ENCODE measurements at places on chromosomes 2 and 18.
A peak's percentile ranks its signal among the peaks of the same experiment; 100 is the strongest.

DNA sequence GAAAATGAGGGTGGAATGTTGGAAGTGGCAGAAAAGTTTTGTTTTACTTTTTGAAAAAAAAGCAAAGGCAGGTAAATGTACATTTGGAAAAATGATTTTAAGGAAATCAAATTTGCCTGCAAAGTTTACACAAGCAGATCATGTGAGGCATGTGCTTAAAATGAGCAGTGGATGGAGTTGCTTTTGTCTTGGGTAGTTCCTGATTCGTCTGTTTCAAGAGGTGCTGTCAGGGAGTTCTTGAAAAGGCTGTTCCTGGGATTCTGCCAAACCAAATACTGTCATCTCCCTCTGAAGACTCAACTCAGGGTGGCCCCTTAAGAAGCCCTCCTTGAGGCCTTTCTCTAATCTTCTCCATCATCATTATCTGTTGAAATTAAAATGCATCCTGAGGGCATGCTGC lies 59.0 kb downstream of the TACR1 start:
- H3K36me3 ChIP-seq: no peaks in the 10 kb centered on the region
- H3K4me1 ChIP-seq: peaks cover 4% of the 10 kb centered on the region
- H3K27me3 ChIP-seq: no peaks in the 10 kb centered on the region
- H3K27ac ChIP-seq: no peak overlapping the region
- DNase-seq: no peak

DNA sequence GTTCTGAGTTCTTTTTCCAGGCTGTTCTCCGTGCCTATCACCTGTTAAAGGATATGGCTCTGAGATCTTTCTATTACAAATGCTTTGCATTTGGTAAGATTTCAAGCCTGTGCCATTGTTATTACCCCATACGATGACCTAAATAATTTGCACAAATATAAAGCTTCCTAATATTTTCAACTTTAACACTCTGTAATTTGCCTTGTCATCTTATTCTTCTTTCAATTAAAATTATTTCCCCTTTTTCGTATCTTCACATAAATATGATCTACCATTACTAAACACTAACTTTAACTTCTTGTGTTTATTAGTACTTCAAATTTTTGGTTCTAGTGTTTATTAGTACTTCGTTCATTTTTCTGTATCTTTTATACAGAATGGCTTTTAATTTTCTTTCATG lies 3.2 kb upstream of the MSL3B start:
- H3K36me3 ChIP-seq: no peaks in the 10 kb centered on the region
- DNase-seq: no peak
- no peaks in the 10 kb centered on the region for H3K27me3 ChIP-seq
- no peak overlapping the region for H3K4me3 ChIP-seq
- H3K27ac ChIP-seq: no peak overlapping the region

DNA sequence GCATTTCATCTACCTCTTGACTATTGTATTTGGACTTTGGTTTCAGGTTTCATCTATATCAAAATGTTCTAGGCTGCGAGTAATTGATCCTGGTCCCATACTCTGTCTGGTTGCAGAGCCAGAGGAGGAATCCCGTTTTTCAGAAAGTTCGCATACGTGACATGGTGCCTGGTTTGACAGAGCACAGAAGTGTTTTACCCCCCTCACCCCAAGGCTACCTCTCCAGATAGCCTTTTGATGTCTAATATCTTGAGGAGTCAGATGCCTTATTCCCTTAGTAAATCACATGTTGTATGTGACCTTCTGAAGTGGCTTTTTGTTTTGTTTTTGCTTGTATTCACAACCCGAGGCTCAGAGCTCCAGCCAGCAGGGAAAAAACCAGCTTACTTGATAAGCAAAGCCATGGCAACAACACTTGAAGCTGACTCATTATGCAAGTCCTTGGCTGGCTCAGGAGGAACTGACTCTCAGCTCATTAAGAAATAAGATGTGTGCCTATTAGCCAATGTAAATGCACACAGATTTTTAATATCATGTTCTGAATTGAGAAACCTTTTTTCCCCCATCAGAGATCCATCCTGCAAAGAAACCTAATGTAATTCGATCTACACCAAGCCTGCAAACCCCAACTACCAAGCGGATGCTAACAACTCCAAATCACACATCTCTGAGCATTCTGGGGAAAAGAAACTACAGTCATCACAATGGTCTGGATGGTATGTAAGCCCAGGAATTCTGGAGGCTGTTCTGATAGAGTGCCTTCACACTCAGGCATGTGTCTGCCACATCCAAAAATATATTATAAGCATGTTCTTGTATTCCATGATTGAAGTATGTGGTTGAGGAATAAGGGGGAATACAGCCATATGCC lies 41.4 kb downstream of the OXER1 start:
- H3K27ac ChIP-seq: peak overlapping the region; percentile 7
- DNase-seq: peak; percentile 26
- no peaks in the 10 kb centered on the region for H3K4me1 ChIP-seq
- H3K27me3 ChIP-seq: no peaks in the 10 kb centered on the region

- H3K27me3 ChIP-seq: no peaks in the 10 kb centered on the region
- no peaks in the 10 kb centered on the region for H3K36me3 ChIP-seq
- H3K4me3 ChIP-seq: no peak overlapping the region
- H3K27ac ChIP-seq: no peak overlapping the region
- no peak for DNase-seq
Measured at GRCh38 chr2:26630669-26631360, 10.4 kb downstream of the CIB4 start.

- peaks cover under 1% of the 10 kb centered on the region for H3K36me3 ChIP-seq
- H3K27ac ChIP-seq: no peak overlapping the region
- no peaks in the 10 kb centered on the region for H3K27me3 ChIP-seq
- DNase-seq: no peak
Measured at GRCh38 chr2:32656069-32656468, 28.2 kb downstream of the TTC27 start.
